Stimulated activated CD4-positive, alpha-beta T cell treated with anti-CD3 and anti-CD28 coated beads, Interleukin-12 subunit alpha, Interleukin-12 subunit beta, amount 100 ng/mL, for 24 hours (primary cell): ENCODE measurements at places on chromosomes 12 and 14.

DNA sequence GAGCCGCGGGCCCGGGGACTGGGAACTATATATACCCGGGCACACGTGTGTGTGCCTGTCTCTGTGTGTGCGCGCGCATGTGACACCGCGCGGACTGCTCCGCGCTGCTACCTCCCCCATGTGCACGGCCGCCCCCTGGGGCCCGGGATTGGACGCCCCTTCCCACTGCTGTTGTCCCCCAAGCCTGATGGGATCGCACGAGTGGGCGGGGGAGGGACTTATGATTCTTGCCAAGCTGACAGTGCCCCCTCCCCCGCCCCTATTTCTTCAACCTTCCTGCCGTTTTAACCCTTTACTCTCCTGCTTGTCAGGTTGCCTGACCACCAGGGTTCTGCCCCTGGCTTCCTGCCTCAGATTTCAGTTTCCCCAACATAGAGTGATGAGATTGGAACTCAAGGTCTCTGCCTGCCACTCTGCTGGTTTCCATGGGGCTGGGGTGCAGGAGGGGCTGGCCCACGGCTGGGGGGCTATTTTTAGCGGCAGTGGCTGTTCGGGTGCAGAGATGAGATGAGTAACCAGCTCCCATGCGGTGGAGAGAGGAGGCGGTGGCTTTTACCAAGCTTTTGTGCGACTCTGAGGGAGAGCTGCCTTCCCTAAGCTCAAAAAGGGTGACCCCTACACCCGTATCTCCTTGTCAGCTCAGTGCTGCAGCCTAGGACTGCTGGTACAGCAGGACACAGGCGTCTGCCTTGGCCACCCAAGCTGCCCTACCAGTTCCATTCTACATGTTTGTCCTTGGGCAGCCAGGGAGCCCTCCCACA is at the start of gene DDN:
DDN (minus strand) TSS at position 5 of the 761 bp plus-strand sequence. CDS start 88 bp downstream, outside the sequence.
- no peak for DNase-seq

- no peak for DNase-seq
Measured at GRCh38 chr12:109485201-109485600, 7.8 kb downstream of the UBE3B start.

DNA sequence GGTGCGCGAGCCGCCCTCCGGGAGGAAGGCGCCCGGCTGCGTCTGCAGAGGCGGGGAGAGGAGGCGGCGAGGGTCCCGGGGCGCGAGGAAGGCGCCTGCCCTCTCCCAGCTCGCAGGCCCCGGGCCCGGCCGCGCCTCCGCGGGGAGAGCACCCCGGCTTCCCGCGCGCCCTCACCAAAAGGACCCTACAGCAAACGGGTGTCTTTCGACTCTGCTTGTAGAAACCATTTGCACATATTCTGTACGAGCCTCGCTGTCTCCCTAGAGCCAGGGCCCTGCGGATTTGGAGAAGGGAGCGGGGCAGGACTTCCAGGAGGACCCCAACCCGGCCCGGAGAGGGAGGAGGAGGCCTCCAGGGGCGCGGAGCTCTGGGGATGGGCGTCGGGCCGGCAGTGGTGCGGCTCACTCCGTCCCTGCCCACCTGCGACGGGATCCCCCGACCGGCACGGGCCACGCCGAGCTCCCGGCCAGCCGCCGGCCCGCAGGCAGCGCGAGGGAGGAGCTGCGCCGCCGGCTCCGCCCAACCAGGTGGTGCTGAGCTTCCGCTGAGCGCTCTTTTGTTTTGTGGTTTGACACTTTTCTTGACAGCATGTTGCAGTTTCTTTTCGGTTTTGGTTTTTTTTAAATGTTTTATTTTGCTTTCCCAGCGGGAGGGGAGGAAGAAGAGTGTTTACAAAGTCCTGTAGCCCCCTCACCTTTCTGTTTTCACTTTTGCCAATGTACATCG is 103.3 kb upstream of the FKBP4 start:
- peak; percentile 46 for DNase-seq

- DNase-seq = no peak
Measured at GRCh38 chr14:82365471-82365870, 831.8 kb upstream of the SEL1L start.

- DNase-seq = peak; percentile 95
Measured at GRCh38 chr12:124913474-124914391, 717 bp downstream of the UBC start.

DNA sequence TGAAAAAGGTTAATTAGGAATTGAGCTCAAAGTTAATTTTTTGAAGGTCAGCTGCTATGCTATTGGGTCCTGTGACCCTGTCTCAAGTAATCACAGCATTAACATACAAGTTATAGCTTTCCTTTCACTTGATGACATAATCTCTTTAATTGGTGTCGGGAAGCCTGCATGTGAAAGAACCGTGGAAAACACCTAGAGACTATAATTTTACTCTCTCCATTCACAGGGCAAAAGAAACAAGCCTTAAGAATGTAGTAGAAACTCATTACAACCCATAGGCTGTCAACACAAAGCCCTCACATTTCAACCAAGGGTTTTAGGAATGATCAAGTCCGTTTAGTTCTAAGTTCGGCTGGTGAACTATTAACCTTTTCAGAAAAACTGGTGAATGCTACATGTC is 104.4 kb downstream of the PPM1A start:
- no peak for DNase-seq

- no peak for DNase-seq
Measured at GRCh38 chr14:76019676-76020075, 34.1 kb downstream of the IFT43 start.

GRCh38 chr12:106211973-106212372 is 35.8 kb downstream of the CKAP4 start:
- no peak for DNase-seq
